Stimulated activated CD4-positive, alpha-beta T cell treated with anti-CD3 and anti-CD28 coated beads, Interleukin-15, amount 100 ng/mL, for 24 hours (primary cell): ENCODE measurements at places on chromosomes 1 and 21.

- DNase-seq: no peak
These were observed 133.2 kb downstream of the BRINP3 start for GRCh38 chr1:190344454-190344853.

DNA sequence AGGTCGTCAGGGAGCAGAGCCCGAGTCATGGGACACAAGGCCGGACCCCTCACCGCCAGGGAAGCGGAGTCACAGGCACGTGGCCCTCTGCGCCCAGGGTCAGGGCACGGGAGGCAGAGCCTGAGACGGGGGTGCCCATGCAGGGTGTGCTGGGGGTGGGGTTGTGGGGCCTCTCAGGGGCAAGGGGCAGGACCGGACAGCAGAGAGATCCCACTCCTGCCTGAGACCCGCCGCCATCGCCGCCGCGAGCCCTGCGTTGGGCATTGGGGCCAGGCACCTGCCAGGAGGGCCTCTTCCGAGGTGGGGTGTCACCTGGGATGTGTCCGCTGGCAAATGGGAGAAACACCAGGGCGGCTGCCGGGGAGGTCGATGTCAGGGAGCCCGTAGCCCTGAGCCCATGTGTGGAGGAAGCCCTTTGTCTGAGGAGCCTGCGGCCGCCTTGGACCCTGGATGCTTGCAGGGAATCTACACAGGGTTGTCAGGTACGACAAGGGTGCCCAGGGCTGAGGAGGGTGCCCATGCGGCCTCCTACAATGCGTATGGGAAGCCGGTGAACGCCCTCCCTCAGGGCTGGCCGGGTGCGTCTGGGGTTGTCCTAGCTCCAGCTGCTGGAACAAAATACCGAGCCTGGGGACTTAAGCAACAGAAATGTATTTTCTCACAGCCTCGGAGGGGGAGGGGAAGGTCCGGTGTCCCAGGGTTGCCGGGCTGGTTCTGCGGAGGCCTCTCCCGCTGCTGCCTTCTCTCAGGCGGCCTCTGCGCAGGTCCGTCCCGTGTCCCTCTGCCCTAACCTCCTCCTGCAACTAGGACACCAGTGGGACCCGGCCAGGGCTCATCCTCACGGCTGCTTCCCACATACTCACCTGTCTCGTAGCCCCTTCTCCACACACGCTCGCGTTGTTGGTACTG is 16.4 kb upstream of the C1orf159 start:
- DNase-seq: no peak

DNA sequence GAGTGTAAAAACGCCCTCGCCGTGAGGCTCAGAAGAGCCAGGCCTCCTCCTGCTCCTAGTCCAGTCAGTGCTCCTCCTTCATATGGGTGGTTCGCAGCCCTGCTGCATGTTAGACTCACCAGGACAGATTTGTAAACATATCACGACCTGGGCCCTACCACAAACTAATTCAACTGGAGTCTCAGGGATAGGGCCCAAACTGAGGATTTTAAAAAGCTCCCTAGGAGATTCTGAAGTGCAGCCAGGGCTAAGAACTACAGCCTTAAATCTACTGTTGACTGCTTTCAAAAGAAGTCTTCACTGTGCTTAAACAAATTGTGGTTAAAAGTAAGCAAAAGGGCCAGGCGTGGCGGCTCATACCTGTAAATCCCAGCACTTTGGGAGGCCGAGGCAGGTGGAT is 57.0 kb downstream of the CAMTA1 start:
- DNase-seq: no peak

GRCh38 chr1:73868810-73869336 is 329.1 kb downstream of the LRRIQ3 start:
- no peak for DNase-seq

GRCh38 chr1:27074175-27074780 is 61.6 kb upstream of the TENT5B start:
- no peak for DNase-seq

GRCh38 chr1:235008239-235008638 is 120.4 kb downstream of the TOMM20 start:
- no peak for DNase-seq

GRCh38 chr1:59218521-59219236 is 78.2 kb upstream of the FGGY start:
- no peak for DNase-seq

DNA sequence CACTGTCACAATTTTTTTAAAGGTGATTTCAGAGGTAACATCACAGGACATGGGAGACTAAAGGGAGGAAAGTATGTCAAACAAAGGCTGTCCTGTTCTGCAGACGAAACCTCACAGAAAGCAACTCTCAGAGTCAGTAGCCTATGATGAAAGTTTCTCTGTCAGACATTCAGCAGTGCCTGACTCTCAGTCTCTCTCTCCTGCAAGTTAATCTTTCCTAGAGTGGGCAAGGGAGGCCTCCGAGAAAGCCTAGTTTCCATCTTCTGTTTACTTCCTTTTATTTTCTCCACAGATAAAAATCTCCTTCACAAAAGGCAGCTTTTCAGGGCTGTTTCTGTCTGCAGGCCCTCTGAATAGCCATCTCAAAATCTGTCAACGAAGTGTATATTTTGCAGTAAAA is 24.9 kb upstream of the FMO2 start:
- DNase-seq: no peak

GRCh38 chr1:205004351-205004750 is 38.7 kb upstream of the CNTN2 start:
- DNase-seq: no peak

GRCh38 chr1:231397886-231398671 is 24.0 kb downstream of the EGLN1 start:
- no peak for DNase-seq
